ENCODE measurements at places on chromosomes 12 and 14.

DNA sequence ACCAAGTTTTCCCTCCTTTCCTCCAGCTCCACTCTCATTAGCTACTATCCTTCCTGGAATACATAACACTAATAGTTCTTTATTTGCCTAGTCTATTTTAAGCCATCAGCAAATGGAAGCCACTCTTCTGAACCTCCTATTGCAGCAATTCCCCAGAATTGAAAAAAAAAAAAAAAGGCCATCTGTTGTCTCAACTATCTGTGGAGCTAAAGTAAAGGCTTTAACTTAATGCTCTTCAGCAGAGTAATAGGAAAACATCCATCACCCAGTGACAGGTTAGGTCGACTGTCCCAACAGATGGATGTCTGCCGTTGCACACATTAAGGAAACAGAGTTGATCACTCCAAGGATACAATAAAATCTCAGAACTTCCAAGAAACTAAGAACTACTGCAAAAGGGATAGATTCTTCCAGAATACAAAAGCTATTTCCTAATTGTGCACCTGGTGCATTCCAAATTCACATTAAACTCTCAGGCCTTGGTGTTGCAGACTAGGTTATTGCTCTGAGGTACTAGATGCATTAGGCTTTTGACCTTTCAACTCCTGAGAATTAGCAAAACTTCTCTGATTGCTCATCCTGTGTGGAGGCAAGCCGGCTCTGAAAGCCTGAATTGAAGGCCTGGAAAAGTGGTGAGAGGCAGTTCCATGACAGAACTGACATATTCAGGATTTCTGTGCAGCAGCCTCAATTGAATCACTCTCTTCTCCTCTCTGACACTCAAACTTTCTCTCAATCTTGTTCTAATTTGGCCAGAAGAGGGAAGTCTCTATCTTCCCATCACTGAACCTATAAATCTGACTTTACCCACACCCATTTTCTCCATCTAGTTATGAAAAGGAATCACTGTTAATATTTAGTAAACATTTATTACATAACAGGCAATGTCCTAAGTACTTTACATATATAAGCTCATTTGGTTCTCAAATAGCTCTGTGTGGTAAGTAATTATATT, 238.4 kb upstream of the HMGA2 start:
- no peak for DNase-seq

DNA sequence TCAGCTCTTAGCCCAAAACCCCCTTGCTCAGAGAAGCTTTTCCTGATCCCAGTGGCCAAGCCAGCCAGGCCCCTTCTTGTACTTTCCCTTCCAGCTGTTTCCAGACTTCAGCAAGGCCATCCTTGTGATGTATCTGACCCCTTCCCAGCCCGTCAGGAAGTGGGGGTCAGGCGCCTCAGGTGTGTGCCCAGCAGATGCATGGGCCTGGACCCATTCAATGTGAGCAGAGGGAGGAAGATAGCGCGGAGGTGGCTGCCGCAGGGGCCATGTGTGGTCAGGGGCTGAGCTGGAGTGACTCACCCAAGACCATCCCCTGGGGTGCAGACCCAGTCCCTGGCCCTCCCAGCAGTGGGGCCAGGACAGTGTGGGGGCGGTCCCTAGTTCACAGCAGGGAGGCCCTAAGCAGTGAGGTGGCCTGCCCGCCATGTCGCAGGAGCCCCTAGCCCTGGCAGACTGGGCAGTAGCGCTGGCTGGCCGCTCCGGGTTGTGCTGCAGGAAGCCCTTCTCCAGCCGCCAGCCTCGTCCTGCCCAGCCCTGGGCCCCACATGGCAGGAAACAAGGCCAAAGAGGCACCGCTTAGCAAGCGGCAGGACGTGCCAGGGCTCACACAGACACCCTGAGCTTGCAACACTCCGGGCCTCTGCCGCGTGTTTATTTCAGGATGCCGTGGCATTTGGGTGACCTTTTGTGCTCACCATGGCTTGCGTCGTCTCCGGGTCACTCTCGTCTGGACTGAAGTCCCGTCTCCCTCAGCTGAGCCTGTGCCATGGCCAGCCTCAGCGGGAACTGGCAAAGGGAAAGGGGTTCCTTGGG, 12.0 kb downstream of the ADSS1 start:
- no peak for DNase-seq

GRCh38 chr12:94575024-94575423, 75.3 kb downstream of the TMCC3 start:
- DNase-seq, result no peak

DNA sequence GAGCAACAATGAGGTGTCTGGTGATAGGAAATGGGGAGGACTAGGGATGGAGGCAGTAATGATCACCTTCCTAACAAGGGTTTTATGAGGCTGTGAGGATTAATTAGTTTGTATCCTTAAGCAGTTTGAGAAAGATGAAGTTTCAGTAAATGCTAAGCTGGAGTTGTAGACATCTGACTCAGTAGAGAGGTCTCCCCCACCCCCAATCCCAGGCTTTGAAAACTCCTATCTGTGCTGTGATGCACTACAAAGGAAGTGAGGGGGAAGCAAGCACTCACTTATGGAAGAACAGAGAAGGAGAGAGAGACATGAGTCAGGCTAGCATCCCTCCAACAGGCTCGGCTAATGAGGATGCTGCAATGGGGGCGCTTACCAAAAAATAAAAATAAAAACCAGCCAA, 5.5 kb upstream of the BCL11B start:
- DNase-seq, result no peak

DNA sequence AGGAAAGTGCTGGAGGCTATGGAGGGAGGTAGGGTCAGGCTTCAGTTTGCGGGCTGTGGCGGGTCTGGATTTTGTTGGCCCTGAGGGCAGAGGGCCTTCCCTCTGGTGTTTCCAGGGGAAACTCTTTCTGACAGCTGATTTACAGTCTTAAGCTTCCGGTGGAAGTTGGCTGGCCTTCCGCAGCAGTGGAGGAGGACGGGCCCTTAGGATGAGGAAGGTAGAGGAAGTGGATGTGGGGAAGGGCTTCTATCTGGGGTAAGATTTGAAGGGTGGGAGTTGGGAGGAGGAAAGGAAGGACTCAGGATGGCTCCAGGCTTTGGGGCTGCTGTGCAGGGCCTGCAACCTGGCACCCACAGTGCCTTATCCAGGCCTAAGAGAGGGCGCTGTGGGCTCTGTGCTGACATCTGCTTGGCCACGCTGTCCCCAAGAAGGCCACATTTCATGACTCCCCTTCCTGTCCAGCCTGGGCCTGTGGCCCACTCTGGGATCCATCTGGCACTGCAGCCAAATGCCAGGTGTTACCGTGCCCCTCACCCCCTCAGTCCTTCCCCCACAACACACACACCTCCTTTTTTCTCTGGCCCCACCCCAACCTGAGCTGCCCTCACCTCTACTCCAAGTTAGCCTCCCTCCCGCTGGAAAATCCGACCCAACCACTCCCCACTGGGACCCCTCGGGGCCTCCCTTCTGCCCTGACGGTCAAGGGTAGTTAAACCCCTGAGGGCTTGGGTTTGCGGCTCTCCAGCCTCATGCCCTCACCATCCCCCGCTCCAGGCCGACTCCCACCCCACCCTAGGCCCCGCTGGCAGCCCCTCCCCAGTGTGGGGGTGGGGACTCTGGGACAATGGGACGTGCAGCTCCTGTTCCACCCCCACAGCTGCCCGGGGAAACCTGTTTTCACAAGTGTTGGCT, 7.7 kb upstream of the PPP1R13B start:
- peak; percentile 37 for DNase-seq

Data from NCI-H2029 (cell line).